ENCODE measurements at places on chromosomes 12 and 14.
A peak's percentile ranks its signal among the peaks of the same experiment; 100 is the strongest.

- no peak for DNase-seq
These were observed 647 bp downstream of the OR6C70 start for GRCh38 chr12:55469291-55469690.

GRCh38 chr12:54988402-54989054, 4.0 kb upstream of the TESPA1 start:
- DNase-seq: peak; percentile 93

DNA sequence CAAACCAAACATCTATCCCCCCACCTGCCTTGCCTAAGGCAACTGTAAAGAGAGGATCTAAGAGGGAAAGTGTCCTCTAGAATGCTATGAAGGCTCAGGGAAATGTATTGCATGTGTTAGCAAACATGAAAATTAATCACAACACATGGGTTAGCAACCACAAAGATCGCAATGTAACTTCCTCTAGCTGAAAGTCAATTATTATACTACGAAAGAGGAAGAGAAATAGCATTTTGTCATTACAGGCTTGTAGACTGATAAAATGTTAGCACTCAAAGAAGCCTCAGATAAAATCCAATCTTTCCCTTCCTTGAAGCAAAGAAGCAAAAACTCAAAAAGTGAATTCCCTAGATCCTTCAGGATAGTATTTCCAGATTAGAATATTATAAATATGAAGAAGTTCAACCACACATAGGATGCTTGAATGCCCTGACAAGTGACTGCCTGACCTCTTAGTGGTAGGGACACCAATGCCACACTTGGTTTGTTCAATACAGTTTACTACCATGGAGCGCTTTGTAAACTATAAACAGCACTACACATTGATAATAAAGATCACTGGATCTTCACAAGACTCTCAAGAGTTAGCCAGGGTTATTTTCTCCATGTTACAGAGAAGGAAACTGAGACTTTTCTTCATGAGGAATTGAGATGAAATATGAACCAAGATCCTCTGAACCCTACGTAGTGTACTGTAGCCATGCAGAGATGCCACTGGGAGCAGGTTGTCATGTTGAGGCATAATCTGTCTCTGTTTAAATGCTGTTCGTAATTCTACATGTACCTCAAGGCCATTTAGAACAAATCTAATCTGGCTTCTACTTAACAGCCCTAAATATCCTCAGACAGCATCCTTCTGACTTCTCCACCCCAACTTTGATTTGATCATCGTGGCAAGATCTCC, 100.7 kb downstream of the ITPR2 start:
- DNase-seq: no peak

DNA sequence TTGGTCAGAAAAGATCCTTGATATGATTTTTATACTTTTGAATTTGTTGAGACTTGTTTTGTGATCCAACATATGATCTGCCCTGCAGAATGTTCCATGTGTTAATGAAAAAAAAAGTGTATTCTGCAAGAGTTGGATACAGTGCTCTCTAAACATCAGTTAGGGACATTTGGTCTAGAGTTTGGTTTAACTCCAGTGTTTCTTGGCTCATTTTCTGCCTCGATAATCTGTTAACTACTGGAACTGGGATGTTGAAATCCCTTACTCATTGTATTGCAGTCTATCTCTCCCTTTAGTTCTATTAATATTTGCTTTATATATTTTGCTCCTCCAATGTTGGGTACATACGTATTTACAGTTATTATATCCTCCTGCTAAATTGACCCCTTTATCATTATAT, 18.3 kb upstream of the TXNRD1 start:
- no peak for DNase-seq

DNA sequence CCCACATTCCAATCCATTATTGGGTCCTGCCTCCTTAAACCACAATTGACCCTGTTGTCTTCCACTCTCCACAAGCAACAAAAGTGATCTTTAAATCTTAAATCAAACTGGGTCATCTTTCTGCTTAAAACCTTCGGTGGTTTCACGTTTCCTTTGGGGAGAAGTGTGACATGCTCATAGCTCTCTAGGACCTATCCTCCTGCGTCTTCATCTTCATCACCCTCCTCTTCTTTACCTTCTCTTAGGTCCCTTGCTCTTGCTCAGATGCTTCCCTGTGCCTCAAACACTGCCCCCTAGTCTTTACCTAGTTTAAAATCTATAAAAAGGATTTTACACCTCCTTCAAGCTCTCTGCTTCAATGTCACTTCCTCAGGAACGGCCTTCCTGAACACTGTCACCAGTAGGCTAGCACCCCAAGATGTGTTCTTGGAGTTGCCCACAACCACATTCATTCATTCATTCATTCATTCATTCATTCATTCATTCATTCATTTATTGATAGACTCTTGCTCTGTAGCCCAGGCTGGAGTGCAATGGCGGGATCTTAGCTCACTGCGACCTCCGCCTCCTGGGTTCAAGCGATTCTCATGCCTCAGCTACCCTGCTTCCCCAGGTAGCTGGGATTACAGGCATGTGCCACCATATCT, 46.8 kb downstream of the GALNT4 start:
- DNase-seq: no peak

Measured in erythroblast (primary cell).